ENCODE measurements at places on chromosomes 12 and 14.

DNA sequence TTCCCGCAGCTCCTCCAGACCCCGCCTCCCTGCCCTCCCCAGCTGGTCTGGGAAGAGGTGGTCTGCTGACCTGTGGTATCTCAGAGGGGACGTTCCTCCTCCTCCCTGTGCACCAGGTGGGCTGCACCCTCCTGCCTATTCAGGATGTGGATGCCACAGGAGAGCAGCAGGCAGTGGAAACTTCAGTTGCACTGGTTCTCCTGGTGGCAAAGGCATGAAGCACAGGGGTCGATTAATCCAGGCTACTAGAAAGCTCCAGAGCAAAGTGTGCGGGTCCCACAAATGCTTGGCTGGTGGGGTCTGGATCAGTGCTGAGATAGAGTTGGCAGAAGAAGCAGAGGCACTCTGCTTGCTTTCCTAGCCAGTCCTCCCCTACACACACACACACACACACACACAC is 197.0 kb downstream of the SLC41A2 start:
- no peak for DNase-seq

- DNase-seq: no peak
These were observed 55.8 kb upstream of the CCDC175 start for GRCh38 chr14:59632381-59632780.

GRCh38 chr14:95191445-95192199 is 34.3 kb upstream of the DICER1 start:
- DNase-seq: no peak

DNA sequence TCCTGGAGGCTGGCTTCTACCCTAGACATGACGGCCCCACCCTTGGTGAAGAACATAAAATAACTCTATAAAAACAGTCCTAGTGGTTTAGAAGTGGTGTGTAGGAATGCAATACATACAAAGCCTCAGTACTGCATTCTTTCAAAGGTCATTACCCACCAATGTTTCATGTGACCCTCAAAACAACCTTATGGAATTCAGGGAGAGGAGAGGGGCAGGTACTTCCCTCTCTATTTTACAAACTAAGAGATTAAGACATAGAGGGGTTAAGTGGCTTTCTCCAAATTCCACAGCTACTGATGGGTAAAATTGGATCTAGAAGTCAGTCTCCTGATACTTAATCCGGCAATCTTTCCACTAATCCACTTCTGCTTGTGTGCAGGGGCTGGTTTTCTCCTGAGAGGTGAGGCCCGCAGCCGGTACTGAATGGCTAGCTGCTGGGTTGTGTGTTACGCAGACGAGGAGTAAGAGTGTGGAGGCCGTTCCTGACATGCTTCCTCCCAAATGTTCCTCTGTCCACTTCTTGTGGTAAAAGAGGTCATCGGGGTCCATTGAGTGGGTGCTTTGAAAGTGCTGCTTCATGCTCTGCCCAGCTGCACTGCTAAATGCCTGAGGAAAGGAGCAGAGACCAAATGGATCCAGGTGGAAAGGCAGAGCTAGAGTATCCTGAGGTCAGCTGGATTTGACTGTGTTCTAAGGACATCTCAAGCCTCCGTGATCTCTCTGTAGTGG is 16.2 kb downstream of the SLC7A8 start:
- DNase-seq: no peak
